ENCODE measurements at places on chromosomes 7 and 10. TPM values are rescaled to one million over a fixed set of nuclear protein-coding genes. Genes with fewer than 3 reads are reported as not detected.
A peak's percentile ranks its signal among the peaks of the same experiment; 100 is the strongest.

DNA sequence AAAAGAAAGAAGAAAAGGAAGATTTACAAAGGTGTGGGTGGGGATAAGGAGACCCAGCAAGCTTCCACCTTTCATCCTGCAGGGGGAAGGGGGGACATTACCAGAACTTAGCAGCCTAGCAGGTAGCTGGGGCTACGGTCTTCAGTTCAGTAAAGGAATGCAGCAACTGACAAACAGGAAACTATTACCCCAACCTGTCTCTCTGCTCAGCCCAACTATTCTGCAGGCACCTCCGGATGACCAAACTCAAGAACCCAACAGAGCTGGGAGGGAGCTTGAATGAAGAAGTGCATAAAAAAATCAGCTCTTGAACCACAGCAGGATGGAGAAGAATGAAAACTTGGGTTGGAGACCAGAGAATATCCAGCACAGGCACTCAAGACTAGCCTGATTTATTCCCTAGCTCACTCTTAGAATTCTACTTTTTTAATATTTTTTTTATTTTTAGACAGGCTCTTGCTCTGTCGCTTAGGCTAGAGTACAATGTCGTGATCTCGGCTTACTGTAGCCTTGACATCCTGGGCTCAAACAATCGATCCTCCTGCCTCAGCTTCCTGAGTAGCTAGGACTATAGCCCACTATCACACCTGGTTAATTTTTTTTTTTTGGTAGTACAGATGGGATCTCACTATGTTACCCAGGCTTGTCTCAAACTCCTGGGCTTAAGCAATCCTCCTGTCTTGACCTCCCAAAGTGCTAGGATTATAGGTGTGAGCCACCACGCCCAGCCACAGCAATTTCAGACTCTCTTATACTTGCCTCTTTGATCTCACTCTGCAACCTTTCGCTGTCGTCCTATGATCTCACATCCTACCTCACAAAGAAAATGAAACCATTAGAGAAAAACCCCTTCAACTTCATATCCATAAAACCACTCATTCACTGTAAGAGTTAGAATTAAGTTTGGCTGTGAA, 18.5 kb upstream of the C10orf67 start:
- no peaks in the 10 kb centered on the region for H3K27me3 ChIP-seq
- DNase-seq = no peak
- no peak overlapping the region for H3K4me3 ChIP-seq
- H3K27ac ChIP-seq = no peak overlapping the region
- H3K36me3 ChIP-seq = no peaks in the 10 kb centered on the region

DNA sequence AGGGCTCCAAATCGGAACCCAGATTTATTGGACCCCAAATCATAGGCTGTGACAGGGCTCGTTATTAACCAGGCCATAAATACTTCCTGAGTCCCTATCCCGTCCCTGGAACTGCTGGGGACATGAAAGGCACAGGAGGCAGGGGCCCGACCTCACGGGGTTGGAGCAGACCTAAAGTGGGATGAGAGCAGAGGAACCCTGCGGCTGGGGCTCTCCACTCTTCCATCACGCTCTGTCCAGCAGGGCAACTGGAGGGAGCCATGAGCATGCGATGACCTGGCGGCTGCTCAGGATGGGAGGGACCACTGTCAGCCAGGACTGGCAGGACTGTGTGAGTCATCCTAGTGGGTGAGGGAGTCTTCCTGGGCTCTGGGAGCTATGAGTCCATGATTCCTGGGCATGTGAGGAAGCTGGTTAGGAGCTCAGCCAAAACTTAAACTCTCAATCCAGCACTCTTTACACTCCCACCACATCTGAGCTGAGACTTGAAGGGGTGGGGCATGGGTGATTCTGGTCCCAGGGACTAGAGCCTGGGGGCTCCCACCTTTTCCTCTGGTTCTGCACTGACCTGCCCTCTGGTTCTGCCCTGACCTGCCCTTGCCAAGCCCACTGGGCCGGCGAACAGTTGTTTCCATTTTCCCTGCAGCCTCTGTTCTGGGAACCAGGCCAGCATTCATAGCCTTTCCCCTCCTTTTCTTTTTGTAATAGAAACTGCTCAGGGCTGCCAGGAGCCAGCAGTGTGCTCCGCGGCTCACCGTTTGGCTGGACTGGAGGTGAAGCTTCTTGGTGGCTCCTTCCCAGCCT, 47.1 kb downstream of the SYPL1 start:
- no peak overlapping the region for H3K27ac ChIP-seq
- no peaks in the 10 kb centered on the region for H3K4me1 ChIP-seq
- no peak overlapping the region for H3K4me3 ChIP-seq
- peaks cover 7% of the 10 kb centered on the region for H3K36me3 ChIP-seq

- H3K4me1 ChIP-seq = no peaks in the 10 kb centered on the region
- peak; percentile 29 for DNase-seq
- peak overlapping the region; percentile 77 for H3K4me3 ChIP-seq
- peaks cover 2% of the 10 kb centered on the region for H3K27me3 ChIP-seq
These were observed 48.7 kb downstream of the GCC1 start for GRCh38 chr7:127536741-127537140.

DNA sequence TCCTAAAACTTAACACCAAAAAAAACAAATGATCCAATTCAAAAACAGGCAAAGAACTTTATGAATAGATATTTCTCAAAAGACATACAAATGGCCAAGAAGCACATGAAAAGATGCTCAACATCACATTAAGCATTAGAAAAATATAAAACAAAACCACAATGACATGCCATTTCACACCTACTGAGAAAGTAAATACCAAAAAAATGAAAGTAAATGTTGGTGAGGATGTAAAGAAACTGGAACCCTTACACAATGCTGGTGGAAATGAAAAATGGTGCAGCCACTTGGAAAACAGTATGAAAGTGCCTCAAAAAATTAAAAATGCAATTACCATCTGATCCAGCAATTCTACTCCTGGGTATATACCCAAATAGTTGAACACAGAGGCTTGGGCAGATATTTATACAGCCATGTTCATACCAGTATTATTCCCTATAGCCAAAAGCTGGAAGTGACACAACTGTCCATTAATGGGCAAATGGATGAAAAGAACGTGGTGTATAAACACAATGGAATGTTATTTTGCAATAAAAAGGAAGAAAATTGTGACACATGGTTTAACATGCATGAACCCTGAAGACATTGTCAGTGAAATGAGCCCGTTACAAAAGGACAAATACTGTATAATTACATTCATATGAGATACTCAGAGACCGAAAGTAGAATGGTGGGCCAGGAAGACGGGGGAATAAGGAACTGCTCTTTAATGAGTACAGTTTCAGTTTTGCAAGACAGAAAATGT, 89.0 kb downstream of the JMJD1C start:
- H3K4me3 ChIP-seq = no peak overlapping the region
- H3K4me1 ChIP-seq = no peaks in the 10 kb centered on the region
- no peak overlapping the region for H3K27ac ChIP-seq
- peaks cover 6% of the 10 kb centered on the region for H3K36me3 ChIP-seq
- no peak for DNase-seq

GRCh38 chr10:70786799-70787415, 1.7 kb upstream of the TBATA start:
- H3K4me1 ChIP-seq = no peaks in the 10 kb centered on the region
- H3K36me3 ChIP-seq = no peaks in the 10 kb centered on the region
- no peak overlapping the region for H3K4me3 ChIP-seq
- no peak for DNase-seq

DNA sequence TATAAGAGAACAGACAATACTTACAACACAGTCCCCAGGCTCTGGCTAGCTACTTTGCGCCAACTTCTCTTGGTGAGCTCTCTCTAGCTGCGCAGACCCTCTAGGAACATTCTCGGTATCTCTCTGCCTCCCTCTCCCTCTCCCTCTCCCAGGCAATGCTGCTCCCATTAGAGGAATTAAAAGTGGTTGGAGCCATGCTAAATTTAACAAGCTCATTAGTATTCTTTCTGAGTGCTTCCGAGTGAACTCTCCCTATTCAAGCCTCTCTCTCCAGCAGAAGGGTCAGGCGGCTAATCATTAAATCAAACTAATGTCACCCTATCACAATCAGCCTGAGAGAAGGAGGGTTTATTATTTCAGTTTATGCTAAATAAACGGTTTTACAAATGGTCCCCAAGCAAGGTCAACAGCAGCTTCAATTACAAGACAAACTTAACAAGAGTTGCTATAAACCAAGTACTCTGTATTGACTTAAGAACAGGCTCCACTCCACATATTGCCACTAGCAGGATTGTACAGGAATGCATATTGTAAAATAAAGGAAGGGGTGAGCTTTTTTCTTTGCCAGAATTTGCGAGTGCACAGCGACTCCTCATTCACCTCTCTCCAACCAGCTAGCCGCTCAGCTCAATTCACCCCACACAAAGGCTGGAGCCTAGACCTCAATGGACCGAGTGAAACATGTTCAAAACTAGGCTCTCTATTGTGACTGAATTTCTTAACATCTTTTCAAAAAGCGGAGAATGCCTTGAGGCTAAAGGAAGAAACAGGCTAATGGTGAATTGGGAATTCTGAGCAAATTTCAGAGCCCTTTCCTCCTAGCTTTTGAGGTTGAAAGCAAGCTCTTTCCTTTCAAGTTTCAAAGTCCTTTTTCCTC, 84.4 kb downstream of the GLI3 start:
- peaks cover 2% of the 10 kb centered on the region for H3K4me1 ChIP-seq
- no peaks in the 10 kb centered on the region for H3K27me3 ChIP-seq
- no peak for DNase-seq
- no peak overlapping the region for H3K27ac ChIP-seq
- no peak overlapping the region for H3K4me3 ChIP-seq

DNA sequence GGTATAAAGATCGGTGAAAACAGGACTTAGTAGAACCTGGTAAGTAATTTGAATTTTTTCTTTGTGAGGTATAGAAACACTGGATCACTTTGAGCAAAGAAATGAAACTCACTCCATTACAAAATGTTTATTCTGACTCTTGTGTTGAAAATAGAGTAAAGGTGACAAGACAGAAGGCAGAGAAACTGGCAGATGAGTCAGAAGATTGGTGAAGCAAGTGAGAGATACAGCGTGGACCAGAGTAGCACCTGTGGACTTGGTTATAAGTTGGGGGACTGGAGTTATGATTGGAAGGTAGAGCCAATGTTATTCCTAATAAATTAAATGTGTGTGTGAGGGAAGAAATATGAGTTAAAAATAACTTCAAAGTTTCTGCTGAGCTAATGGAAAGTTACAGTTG, 620.9 kb downstream of the ZWINT start:
- H3K4me1 ChIP-seq = no peaks in the 10 kb centered on the region
- no peak overlapping the region for H3K4me3 ChIP-seq
- no peak for DNase-seq

DNA sequence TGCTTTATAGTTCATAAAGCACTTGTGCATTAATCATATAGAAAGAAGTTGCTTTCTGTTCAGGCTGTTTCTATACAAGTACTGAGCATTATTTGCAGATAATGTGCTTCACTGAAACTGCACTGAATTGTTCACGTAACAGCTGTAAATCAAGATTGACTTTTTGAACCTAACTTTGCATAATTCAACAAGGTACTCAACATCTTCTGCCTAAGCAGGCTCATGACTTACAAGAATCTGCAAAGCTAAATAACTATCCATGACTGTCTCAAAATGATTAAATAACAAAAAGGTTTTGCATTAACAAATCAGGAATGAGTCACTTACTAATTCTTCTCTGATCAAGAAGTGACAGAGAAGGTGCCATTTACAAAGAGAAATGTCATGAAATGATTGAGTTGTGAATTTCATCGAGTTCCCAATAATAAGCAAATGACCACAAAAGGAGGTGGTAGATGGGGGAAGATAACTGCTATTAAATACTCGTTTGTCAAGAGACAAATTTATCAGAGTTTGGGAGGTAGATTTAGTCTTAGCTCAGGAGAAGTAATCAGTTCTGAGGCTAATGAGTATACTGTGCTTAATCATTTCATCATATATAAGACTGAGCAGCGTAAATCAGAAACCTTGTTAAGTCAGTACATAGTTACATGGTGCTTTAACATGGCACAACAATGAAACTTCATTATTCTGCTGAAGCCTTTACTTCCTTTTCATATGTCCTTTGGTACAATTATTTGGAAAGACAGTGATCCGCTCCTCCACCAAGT, 161.3 kb upstream of the LRRN3 start:
- H3K4me1 ChIP-seq = no peaks in the 10 kb centered on the region
- no peaks in the 10 kb centered on the region for H3K27me3 ChIP-seq
- no peak overlapping the region for H3K27ac ChIP-seq
- no peak for DNase-seq
- no peak overlapping the region for H3K4me3 ChIP-seq

- H3K27ac ChIP-seq = no peak overlapping the region
- no peak for DNase-seq
- H3K36me3 ChIP-seq = no peaks in the 10 kb centered on the region
These were observed 138.8 kb downstream of the ADCYAP1R1 start for GRCh38 chr7:31190906-31191305.

GRCh38 chr10:974038-974784, 14.0 kb upstream of the GTPBP4 start:
- no peak overlapping the region for H3K4me3 ChIP-seq
- H3K36me3 ChIP-seq = peaks cover 18% of the 10 kb centered on the region
- no peaks in the 10 kb centered on the region for H3K4me1 ChIP-seq
- no peaks in the 10 kb centered on the region for H3K27me3 ChIP-seq
- H3K27ac ChIP-seq = no peak overlapping the region
- DNase-seq = no peak

GRCh38 chr7:8215648-8216333, 46.2 kb downstream of the ICA1 start:
- no peaks in the 10 kb centered on the region for H3K4me1 ChIP-seq
- DNase-seq = no peak
- H3K27ac ChIP-seq = no peak overlapping the region
- no peak overlapping the region for H3K4me3 ChIP-seq
- no peaks in the 10 kb centered on the region for H3K27me3 ChIP-seq

DNA sequence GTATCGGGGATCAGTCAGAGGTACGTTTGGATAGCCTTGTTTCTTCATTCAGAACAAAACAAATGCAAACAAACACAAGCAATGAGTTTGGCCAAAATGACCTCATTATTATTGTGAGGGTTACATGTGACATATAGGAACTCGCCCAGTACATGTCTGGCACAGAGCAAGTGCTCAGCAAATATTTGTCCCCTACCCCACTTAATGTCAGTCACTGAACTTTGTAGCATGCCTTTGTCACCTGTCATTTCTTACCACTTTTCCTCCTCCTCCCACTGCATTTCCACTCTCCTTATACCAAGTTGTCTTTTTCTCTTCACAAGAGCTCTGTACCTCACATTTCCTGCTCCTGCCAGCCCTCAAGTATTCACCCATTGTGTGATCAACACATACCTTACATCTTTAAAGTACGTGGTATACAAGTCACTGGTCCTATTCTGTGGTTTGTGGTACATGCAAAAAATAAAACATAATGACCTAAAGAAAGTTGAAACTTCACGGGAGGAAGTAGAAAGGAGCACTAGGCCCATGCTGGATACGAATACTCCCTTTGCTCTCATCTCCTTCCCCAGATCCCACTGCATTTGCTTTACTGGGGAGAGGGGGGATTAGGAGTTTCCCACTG, 236.0 kb downstream of the INHBA start:
- H3K4me3 ChIP-seq = no peak overlapping the region
- no peaks in the 10 kb centered on the region for H3K27me3 ChIP-seq
- H3K27ac ChIP-seq = no peak overlapping the region
- no peaks in the 10 kb centered on the region for H3K36me3 ChIP-seq

GRCh38 chr10:31908157-31908556, 20.5 kb downstream of the ARHGAP12 start:
- no peak overlapping the region for H3K4me3 ChIP-seq
- no peaks in the 10 kb centered on the region for H3K4me1 ChIP-seq
- H3K27me3 ChIP-seq = no peaks in the 10 kb centered on the region

GRCh38 chr10:53664282-53665019, 891.9 kb upstream of the MBL2 start:
- H3K4me3 ChIP-seq = no peak overlapping the region
- H3K36me3 ChIP-seq = peaks cover 39% of the 10 kb centered on the region
- H3K27ac ChIP-seq = no peak overlapping the region

The TMEM139 gene
- 0.85 TPM for total RNA-seq

The STK17A gene
- 9.8 TPM for total RNA-seq

All from H9 (cell line).